Activated CD4-positive, alpha-beta T cell treated with anti-CD3 and anti-CD28 coated beads, Interleukin-2, amount 10 ng/mL, durations not matched to agents 7 days and 5 days (primary cell): ENCODE measurements at places on chromosomes 7 and 10. TPM values are rescaled to one million over a fixed set of nuclear protein-coding genes. Genes with fewer than 3 reads are reported as not detected.

ZNF804B gene
- total RNA-seq = not detected

ZNF282 gene
- total RNA-seq = 28.2 TPM

MRLN gene
- not detected for total RNA-seq

EGFR gene
- not detected for total RNA-seq

CYP3A4 gene
- not detected for total RNA-seq

C10orf53 gene
- total RNA-seq = not detected

AKR1C4 gene
- not detected for total RNA-seq

GJD4 gene
- total RNA-seq = not detected

CFAP46 gene
- not detected for total RNA-seq

POLR1F gene
- 17.0 TPM for total RNA-seq

SRRM3 gene
- not detected for total RNA-seq

FLNC gene
- total RNA-seq = not detected

OR2A5 gene
- total RNA-seq = not detected

HYAL4 gene
- total RNA-seq = 0.10 TPM

SPDYE8 gene
- total RNA-seq = not detected

RBM17 gene
- 177 TPM for total RNA-seq

CACNA2D1 gene
- total RNA-seq = not detected

SPDYE1 gene
- not detected for total RNA-seq

TFPI2 gene
- not detected for total RNA-seq

SLC18A3 gene
- total RNA-seq = not detected

SORCS1 gene
- not detected for total RNA-seq

PROSER2 gene
- 0.27 TPM for total RNA-seq

TEX36 gene
- total RNA-seq = not detected

GATA3 gene
- 52.0 TPM for total RNA-seq

AKR1C2 gene
- total RNA-seq = not detected

CPA2 gene
- total RNA-seq = not detected

FAM24A gene
- total RNA-seq = not detected

DNAJC30 gene
- total RNA-seq = 9.1 TPM

PWWP2B gene
- 8.1 TPM for total RNA-seq

SSC4D gene
- 0.60 TPM for total RNA-seq

WIPF3 gene
- not detected for total RNA-seq

TMEM176B gene
- not detected for total RNA-seq

OR2A1 gene
- total RNA-seq = 0.17 TPM

UBTD1 gene
- 0.50 TPM for total RNA-seq

TACR2 gene
- not detected for total RNA-seq

ST8SIA6 gene
- 0.20 TPM for total RNA-seq

PRKAR2B gene
- total RNA-seq = 1.2 TPM

AGMO gene
- total RNA-seq = not detected

OGDHL gene
- not detected for total RNA-seq

C10orf62 gene
- total RNA-seq = not detected

UPK3BL1 gene
- total RNA-seq = 9.4 TPM

TMEM26 gene
- not detected for total RNA-seq

GRB10 gene
- 4.4 TPM for total RNA-seq

ACTR1A gene
- total RNA-seq = 84.5 TPM

NACAD gene
- total RNA-seq = not detected

BAG3 gene
- 27.1 TPM for total RNA-seq

ZNF365 gene
- total RNA-seq = not detected

SPDYE9 gene
- not detected for total RNA-seq

ATXN7L1 gene
- 23.8 TPM for total RNA-seq

POLR2J2 gene
- 37.4 TPM for total RNA-seq

CRHR2 gene
- total RNA-seq = not detected

SEMA3D gene
- not detected for total RNA-seq
